ENCODE measurements at places on chromosomes 16 and 17.

- no peak for DNase-seq
Measured at GRCh38 chr17:21368545-21369246, 7.5 kb upstream of the KCNJ12 start.

GRCh38 chr16:2854700-2855309 lies 3.2 kb downstream of the PRSS22 start:
- no peak for DNase-seq

DNA sequence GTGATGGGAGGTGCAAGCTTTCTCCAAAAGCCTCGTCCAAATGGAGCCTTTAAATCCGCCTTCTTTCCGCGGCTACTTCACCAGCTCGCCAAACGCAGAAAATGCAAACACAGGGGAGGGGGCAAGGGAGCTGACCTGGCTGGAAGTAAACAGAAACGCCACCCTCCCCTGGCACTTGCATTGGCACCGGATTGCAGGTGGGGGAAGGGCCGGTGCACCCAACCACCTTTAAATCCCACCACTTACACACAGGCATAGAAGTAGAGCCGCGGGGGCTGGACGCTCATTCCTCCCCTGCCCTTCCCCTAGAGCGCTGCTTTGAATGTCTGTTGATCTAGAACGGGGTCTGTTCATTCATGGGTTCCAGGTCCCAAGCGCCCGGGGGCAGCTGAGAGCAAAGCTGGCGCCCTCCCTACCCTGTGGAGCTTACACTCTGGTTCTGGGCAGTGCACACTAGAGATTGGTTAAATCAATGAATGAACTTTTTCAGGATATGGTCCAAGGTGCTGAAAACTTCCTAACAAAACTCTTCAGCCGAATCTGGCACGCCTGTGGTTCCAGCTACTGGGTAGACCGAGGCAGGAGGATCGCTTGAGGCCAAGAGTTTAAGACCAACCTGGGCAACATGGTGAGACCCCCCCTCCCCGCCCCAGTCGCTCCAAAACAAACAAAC lies 920 bp upstream of the ZCCHC14 start:
- DNase-seq, result no peak

DNA sequence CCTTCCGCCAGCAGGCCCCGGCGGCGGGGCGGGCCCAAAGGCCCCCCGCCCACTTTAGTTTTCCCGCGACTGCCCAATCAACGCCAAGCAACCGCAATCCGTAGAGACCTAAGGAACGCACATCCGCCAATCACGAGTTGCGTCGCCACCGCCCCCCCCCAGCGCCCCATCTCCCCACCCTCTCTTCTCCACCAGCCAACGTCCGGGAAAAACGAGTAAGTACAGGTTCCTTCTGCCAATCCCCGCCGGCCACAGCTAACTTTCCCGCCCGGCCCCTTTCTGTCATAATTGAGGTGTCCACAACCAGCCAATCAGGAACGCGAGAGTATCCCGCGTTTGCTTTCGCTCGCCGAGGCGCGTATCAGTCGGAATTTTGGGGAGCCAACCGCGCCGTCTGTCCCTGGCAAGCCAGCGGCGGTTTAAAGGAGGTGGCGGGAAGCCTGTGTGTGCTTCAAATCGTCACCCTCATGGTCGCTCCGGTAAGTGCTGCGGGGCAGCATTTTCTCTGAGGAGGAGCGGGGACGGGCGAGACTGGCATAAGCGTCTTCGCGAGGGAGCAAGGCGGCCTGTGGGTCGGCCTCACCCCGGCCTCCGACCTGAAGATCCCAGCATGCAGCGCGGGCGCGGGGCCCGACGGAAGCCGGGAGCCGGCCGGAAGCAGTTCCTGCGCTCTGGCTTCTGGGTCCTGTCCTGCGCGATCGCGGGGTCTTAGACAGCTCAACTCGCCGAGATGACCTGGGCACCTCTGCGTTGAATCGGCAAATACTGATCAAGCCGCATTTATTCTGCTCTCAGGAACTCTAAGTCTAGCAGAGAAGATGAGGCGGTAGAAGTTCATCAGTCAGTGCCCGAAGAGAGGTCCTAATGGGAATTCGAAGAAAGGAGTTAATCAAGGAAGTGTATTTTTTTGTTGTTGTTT lies at the start of gene MIS12:
Gene MIS12 (plus strand): TSS at position 361 of the 919 bp plus-strand sequence. CDS start 2,297 bp downstream, outside the sequence.
- DNase-seq, result peak; percentile 86

DNA sequence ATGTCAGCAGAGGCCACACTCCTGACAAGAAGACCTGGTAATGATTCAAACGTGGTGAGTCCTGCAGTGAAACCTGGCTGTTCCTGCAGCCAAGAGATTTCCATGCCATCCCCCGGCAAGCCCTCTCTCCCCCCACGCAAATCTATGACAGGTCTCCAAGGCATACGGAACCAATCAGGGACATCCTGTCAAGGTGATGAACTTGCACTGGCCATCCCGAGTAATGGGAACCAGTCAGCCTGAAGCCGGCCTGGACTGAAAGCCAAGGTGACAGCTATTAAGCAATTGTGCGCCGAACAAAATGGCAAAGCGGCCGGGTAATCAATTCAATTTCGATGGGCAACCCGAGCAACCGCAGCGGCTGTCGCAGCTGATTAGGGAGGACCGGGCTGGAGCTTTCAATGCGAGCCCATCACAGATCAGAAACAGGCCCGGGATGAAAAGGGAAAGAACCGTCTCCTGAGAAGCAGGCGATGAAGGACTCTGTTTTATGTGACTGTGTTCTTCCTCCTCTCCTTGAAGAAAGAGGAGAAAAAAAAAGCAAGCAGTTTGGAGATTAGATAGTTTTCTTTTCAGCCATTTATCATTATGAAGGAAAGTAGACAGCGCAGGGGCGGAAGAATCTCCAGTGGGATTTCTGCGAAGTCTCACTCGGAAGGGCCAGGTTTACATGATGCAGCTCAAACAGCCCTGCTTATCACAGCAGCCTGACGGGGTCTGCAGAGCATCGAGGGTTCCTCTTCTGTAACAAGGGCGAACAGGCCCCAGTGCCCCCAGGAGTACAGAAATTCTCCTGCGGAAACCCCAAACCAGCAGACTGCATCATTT lies 35.2 kb downstream of the TBX4 start:
- DNase-seq, result no peak

DNA sequence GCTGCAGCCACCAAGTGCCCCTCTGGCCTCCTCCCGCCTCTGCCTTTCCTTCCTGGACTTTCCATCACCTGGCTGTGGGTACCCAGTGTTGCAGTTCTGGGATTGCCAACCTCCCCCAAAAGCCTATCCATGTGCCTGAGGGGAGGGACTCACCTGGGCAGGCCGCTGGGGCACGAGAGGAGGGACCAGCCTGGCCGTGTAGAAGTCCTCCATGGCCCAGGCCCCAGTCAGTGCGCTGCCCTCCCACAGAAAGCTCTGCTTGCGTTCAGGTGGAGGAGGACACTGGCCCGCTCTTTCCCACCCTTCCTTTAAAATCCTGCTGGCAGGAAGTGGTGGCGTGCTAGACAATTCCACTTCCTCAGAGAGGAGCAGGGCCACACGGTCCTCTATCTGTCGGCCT lies 14.2 kb downstream of the SLX4 start:
- DNase-seq, result peak; percentile 4

- DNase-seq, result no peak
Measured at GRCh38 chr17:7987112-7987893, 15.1 kb upstream of the GUCY2D start.

- no peak for DNase-seq
Measured at GRCh38 chr17:78130090-78130436, 508 bp upstream of the TMC8 start.

DNA sequence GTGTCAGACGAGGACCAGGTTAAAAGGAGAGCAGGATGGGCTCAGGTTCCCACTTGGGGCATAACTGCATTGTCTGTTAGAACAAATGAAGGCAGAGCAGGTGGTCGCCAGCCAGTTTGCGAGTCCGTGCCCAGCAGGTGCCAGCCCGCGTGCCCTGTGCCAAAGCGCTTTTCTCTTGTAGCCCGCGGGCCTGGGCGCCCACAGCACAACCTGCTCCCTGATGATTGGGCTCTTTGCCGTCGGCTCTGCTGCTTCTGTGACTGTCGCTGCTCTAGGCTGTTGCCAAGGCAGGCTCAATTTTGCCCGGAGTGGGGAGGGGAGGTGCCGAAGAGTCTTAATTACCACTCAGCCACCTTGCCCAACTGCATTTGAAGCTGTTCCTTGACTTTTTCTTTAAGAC lies 21.1 kb downstream of the KNOP1 start:
- DNase-seq, result no peak

GRCh38 chr17:901191-901950 lies 78.2 kb downstream of the NXN start:
- DNase-seq, result no peak

Data from D721Med (cell line).